ENCODE measurements at places on chromosomes 13 and 19.

- no peak for DNase-seq
Measured at GRCh38 chr13:62846302-62846701, 1430.7 kb upstream of the PCDH20 start.

DNA sequence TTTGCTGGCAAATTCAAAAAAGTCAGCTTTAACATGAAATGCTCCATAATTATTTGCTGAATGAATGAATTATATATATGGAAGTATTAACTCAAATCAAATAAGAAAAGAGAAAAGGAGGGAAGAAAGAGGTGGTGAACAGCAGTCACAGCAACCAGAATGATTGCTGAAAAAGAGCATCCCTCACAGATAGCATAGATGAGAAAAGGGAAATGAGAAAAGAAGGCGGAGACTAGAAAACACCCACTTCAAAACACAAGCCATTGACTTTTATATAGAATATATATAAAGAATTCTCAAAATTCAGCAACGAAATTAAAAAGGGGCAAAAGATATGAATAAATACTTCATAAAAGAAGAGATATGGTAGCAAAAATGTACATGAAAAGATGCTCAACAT, 75.2 kb downstream of the CAB39L start:
- no peak for DNase-seq

DNA sequence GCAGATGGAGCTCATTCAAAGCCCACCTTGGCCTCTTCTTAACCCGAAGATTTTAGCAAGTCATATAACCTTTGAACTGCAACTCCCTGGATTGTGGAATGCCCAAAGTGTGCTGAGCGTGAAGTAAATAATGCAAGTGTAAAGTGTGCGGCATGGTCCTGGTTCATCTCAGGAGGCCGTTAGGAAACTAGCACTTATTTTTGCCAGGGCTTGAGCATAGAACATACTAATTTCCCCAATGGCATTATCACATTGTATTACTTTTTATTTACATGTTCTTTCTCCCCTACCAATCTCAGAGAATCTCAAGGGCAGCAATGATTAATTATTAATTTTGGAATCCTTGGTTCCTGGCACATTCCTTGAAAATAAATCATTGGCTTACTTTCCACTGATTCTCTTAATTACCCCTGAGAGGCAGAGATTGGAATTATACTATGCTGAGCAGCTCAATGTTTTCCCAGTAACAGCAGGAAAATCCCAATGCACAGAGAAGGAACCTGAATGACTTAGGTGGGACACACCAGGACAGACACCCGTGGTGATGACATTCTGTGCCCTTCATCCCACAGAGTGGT, 128.8 kb upstream of the GJB6 start:
- no peak for DNase-seq

DNA sequence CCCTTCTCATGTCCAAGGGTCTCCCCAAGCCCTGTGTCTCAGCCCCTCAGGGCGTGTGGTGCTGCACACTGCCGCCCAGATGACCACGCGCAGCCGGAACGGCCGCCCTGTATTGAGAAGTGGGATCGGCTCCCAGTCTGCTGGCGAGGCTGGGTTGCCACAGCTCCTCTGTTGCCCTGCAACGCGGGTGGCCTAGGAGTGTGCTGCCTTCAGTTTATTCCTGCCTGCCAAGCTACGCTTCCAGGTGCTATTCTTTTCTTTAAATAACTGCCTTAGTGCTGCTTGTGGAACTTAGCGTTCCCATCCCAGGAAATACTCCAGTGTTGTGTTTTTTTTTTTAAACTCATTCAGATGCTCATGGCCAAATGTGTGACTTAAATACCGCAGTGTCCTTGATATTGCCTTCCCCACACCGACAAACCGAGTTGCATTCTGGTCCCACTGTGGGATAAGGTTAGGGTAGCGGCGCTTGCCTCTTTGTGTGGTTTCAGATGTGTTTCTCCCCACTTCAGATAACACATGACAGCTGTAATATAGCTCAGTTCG, 16.6 kb downstream of the ACTN4 start:
- no peak for DNase-seq

DNA sequence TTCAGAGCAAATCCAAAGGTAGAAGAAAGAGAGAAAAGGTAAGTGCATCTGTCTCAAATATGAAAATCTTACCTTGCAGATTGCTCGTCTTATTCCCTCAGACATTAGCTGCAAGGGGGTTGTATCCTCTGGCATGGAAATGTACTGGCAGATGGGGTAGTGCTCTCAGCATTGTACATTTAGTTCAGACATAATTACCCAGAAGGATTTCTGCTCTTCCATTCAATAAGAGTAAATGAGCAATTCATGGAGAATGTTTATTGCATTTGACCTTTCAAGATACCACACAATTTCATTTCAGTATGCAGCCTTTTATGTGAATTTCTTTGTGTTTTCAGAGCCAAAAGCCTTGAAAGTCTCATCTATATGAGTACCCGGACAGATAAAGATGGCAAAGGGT, 63.8 kb downstream of the SCEL start:
- no peak for DNase-seq

- DNase-seq, result no peak
Measured at GRCh38 chr19:53246498-53246897, 8.2 kb downstream of the ZNF677 start.

DNA sequence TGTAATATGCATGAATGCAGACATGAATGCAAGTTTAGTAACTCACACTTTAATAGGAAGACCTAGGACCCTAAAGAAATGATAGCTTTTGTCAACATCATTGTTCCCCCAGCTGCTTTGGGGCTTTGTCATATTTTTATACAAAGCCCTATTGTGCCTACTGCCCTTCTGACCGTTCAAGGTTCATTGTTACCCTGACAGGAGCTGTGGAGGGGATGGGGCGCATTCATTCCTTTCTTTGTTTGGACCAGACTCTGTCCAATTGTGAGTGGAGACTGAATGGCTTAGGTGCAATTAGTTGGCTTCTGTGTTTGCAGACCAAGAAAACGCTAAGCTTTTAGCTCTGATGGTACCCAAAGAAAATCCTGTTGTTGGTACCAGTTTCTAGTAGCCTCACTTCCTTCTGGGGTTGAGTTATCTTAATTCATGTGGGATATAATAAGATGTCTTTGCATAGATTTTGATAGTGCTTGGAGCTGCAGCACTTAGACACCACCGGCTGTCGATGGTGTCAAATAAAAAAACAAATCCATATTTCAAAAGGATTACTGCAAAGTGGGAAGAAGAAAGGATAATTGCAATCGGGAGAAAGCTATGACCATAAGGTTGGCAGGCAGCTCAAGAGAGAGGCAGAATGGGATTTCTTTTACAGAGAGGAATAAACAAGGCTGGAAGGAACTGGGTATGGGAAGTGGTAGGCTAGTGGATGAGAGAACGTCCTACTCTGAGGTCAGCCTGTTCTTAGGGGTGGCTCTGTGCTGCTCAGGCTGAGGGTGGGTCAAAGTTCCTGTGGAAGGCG, 133.9 kb upstream of the TMTC4 start:
- no peak for DNase-seq

DNA sequence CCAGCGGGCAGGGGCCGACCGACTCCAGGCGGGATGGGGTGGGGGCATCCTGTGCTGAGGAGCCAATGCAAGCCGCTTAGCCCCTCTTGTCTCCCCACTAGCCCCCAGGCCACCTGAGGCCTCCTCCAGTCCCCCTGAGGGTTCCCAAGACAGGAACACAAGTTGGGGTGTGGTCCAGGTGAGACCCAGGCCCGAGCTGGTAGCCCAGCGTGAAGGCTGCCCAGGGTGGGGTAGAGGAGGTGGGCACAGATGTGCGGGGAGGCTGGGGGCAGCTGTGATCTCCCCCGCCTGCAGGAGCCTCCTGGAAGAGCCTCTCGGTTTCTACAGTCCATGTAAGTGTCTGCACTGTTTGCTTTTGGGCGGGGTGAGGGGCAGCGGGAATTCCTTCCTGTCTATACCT, 10.4 kb downstream of the TLE6 start:
- no peak for DNase-seq

- DNase-seq, result no peak
Measured at GRCh38 chr13:107332188-107332587, 764.3 kb upstream of the ARGLU1 start.

- no peak for DNase-seq
Measured at GRCh38 chr13:96200810-96201209, 110.9 kb downstream of the HS6ST3 start.

- no peak for DNase-seq
Measured at GRCh38 chr19:20167651-20168122, 673 bp downstream of the ZNF486 start.

DNA sequence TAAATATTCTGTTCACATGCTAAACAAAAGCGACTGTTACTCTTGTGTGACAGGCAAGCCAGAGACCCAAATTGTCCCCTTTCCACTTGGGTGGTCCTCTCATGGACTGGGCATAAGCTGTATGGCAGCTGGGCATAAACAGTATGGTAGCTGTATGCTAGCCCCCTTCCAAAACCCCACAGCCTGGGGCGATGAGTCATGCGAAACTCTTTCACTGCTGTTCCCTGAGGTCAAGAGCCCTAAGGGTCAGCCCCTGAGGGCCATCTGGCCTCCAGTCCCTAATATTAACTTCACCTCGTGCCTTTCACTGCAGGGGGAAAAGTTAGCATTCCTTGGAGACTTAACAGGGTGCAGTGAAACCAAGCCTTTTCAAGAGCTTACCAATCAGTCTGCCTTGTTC, 45.6 kb upstream of the ZNF562 start:
- DNase-seq, result no peak

DNA sequence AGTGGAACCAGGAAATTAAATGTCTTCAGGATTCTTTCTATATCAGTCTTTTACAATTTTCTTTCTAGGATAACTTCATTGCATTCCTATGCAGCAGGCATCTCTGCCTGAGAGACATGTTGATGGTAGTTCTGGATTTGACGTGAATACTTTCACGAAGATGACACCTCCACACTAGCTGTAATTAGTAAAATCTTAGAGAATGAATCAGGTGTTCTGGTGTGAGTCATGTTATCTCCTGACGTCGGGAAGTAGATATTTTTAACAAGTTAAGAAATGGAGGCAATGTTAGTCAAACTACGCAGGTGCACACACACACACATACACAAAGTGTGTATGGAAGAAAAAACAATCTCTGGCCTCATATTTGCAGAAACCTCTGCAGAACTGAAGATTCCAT, 1661.3 kb upstream of the MIR17HG start:
- DNase-seq, result no peak

GRCh38 chr13:36724141-36724540, 50.3 kb downstream of the SERTM1 start:
- DNase-seq, result no peak

- no peak for DNase-seq
Measured at GRCh38 chr13:25882466-25883357, 169.1 kb downstream of the SHISA2 start.

DNA sequence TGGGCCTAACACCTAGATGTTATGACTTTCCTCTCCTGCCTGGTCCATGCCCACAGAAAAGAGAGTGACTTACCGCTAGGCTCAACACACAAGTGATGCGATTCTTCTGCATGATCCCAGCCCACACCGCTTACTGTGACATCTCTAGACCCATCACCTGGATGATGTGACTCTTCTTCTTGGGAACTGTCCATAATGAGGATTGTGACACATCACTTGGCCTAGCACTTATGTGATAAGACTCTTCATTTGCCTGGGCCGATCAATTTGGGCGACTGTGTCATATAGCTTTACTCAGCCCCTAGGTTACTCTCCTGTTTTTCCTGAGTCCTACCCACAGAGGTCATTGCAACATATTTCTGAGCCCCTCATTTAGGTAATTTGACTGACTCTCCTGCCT, 19.9 kb upstream of the ZNF681 start:
- no peak for DNase-seq

- DNase-seq, result peak; percentile 69
Measured at GRCh38 chr13:30340331-30341250, 33.2 kb upstream of the KATNAL1 start.

DNA sequence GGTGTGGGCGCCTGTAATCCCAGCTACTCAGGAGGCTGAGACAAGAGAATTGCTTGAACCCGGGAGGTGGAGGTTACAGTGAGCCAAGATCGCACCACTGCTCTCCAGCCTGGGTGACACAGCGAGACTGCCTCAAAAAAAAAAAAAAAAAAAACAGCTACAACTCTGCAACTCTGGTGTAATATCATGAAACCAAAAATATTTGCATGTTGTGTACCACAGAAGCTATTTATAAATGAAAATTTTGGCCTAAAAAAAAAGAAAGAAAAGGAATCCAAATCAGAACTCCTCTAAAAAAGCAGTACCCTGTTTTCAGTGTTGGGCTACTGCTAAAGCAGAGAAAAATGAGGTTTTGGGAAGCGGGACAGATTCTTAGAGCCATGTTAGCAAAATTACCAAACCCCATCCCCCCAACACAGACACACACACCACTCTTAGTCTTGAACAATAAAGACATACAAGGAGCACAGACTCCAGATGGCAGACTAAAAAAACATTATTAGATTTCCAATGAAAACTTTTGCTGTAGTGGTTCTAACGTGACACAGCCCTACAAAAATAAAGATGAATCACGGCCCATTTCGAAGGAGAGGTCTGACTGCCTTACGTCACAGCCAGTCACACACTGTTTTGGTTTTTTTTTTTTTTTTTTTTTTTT, 51.5 kb downstream of the INSR start:
- no peak for DNase-seq

DNA sequence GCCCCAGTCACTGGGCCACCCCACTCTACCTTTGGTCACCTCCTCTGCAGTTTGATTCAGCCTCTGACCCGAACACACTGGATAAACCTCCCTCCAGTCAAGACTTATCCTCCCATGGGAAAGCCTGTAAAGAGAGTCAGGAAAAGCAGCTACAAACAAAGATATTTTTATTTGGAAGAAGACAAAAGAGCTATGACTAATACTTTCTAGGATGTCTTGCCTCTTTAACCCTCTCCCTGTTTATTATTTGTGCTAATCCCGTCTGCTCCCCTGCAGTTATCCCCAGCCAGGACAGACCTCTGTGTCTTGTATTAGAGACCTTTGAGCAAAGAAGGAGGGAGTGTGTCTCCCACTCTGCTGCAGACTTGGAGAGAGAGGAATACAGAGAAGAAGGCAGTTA, 178.3 kb downstream of the EFNB2 start:
- DNase-seq, result no peak

DNA sequence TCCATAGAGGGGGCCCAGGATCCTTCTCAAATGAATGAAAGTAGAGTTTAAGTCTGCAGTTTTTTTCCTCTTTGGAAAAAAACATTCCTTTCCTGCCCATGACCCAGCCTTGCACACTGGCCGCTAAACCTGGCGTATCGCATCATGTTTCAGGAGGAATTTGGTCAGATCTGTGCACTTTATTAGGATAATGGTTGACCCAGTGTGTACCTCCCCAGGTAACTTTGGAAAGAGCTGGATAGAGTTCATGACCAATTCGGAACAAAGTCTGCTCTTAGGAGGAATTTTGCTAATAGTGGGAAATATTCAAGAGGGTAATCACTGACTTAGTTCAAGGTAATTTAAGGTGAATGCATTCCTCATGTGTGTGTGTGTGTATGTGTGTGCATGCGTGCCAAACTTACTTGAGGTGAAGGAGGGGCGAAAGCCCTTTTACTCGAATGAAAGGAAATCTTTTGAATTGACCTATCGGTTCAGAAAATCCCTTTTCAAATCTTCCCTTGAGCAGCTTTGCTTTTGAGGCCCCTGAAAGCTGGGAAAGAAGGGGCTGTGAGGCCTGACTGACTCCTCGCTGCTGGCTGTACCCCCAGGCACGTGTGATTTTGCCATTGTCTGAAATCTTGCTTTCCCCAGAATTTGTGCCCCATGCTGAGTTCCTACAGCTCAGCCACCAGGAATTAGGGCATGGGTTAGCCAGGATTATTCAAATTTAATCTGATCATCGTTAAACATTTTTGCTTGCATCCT, 46.3 kb downstream of the SIPA1L3 start:
- DNase-seq, result no peak

GRCh38 chr19:33203529-33203928, 9.4 kb downstream of the LRP3 start:
- DNase-seq, result no peak

GRCh38 chr13:113843864-113844556, 19.9 kb downstream of the GAS6 start:
- no peak for DNase-seq

All from C1 segment of cervical spinal cord (tissue), 14 donors.